ENCODE measurements at places on chromosomes 2 and 18.

GRCh38 chr2:45816272-45816671 is 164.8 kb downstream of the PRKCE start:
- no peak for DNase-seq

GRCh38 chr2:230798769-230799399 is 65.9 kb upstream of the ITM2C start:
- DNase-seq = no peak

DNA sequence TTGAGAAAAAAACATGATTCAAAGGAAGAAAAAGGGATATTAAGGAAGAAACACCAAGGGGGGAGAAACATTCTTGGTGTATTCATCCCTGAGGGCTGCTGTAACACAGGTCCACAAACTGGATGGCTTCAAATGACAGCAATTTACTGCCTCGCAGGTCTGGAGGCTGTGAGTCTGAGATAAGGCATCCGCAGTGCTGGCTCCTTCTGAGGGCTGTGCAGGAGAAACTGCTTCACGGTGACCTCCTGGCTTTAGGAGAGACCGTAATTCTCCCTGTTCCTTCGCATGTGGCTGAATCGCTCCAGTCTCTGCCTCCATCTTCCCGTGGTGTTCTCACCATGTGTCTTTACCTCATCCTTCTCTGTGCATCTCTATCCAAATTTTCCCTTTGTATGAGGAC is 490.7 kb downstream of the EIPR1 start:
- DNase-seq = no peak

GRCh38 chr2:101330253-101330933 is 21.9 kb upstream of the RNF149 start:
- DNase-seq = no peak

GRCh38 chr2:218986148-218986761 is 1.3 kb upstream of the FEV start:
- DNase-seq = no peak

DNA sequence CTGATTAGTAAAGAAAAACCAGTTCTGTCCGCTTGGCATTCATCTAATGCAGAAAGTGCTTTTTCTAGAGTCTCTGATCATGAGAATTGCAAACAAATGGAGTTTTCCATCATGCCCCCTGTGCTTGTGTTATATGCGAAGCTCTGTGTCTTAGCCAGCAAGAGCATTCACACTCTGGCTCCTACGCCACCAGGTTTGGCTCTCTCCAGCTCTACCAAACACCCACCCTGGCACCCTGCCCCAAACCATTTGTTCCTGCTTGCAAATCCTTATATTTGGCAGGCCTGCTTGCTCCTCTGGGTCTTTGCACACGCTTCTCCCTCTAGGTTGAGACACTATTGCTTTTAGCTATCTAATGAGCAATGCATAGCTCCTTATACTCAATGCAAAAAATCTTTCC is 204.1 kb upstream of the CYRIA start:
- DNase-seq = peak; percentile 69

- DNase-seq = no peak
These were observed 186.1 kb upstream of the RAB12 start for GRCh38 chr18:8423051-8423557.

- DNase-seq = no peak
These were observed 81.1 kb downstream of the RAPH1 start for GRCh38 chr2:203453858-203454451.

DNA sequence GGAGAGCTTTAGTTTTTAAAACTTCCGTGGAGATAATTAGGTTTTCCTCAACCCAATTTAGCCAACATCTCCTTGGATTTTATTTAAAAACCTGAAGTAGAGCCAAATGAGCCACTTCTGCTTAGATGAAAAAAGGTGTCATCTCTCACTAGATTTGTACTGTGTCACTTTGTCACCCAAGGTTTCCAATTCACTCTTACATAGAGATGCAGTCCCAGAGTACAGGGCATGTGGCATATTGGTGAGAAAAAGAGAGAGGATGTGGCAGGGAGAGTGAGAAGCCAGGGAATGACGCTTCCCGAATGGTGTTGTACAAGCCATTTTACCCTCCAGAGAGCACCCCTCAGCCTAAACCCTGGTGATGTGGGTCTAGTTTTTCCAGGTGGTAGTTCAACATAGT is 44.4 kb upstream of the CTLA4 start:
- DNase-seq = no peak

DNA sequence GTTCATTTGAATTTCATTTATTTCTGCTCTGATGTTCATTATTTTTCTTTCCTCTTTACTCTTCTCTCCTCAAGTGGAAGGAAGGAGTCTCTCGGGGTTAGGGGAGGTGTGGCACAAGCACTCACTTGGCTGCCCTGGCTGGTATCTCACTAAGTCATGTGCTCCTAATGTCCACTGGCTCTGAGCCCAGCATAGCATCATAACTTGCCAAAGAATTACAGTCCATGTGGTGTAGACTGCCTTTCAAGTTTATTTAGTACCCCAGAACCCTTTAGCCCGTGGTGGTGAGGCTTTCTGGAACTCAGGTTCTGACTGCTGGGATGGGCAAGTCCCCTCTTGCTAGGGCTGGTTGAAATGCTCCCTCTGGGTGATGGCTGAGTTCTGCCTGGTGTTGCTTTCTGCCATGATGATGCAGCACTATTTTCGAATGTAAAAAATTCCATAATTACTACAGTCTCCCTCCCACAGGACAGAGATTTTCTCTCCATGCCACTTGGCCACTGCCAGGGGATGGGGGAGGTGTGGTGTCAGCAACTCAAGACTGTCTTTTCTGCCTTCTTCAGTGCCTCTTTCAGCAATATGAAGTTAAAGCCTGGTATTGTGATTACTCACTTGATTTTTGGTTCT is 22.2 kb downstream of the SPAG16 start:
- no peak for DNase-seq

GRCh38 chr2:22283436-22283835 is 1101.5 kb upstream of the KLHL29 start:
- DNase-seq = no peak

DNA sequence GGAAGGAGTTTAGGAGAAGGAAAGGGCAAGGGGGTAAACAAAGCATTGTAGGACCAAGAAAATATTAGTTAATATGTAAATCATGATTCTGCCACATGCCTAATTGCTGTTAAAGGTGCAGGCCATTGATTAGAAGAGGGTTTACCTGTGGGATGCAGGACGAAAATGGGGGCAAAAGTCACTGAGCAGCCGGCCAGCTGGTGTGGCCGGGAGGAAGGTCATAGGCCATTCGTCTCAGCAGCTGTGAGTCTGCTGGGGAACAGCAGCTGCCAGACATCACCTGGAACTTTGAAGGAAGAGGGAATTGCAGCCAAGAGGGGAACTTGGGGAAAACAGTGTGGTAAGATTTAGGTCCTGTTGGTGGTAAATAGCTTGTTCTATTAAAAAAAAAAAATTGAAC is 184.4 kb downstream of the DYSF start:
- no peak for DNase-seq

DNA sequence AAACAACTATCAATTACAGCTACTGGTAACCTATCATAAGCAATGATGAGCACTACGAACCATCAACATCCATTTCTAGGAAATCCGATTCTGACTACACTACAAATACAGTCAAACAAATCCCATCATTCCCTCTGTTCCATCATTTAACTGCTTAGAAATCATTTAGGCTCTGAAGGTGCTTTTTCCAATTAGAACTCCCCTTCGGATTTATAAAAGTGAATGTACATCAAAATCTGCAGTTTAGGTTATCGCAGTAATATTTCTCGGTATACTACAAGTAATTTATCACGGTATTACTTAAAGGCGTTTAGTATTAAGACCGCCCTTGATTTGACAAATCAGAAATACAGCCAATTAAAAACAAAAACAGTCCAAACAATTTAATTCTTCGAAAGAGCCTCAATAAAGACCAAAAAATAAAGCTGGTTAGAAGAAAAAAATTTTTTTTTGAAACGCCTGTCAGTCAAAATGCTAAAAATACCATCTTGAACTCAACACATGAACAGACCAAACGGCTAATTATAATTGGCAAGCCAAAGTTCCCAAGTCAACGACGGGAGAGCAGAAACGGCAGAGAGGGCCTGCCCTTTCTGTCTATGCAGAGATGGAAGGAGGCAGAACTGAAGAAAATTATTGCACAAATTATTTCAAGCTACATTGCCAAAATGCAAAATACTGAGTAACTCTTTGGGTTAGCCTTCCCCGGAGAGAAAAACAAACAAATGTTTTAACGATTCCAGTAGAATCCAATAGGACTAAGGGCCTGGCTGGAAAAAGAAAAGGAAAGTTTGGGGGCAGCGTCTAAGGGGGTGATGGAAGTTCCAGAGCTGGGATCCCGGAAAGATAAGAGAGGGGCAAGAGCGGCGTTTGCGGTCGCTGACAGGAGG is 1.2 kb downstream of the VPS54 start:
- DNase-seq = no peak

GRCh38 chr18:28729321-28729720 is 552.4 kb upstream of the CDH2 start:
- no peak for DNase-seq

- no peak for DNase-seq
These were observed 1.1 kb downstream of the CCDC93 start for GRCh38 chr2:118012778-118013177.

DNA sequence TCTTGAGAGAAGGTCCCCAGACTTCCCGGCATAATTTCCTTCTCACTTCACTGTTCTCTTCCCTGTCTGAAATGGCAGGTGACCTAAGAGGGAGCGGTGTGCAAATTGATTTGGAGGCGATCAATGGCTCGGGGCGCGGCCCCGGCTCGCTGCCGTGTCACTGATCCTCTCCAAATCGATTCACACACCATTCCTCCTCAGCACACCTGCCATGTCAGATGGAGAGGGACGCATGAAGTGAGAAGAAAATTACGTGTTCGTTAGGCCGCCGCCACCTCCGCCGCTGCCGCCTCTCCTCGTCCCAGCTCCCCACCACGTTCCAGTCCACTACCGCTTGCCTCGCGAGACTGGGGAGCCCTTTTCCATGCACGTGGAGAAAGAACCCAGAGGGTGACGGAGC is 31.8 kb upstream of the BCL11A start:
- no peak for DNase-seq

GRCh38 chr2:20033322-20033721 is 18.1 kb downstream of the LAPTM4A start:
- no peak for DNase-seq

DNA sequence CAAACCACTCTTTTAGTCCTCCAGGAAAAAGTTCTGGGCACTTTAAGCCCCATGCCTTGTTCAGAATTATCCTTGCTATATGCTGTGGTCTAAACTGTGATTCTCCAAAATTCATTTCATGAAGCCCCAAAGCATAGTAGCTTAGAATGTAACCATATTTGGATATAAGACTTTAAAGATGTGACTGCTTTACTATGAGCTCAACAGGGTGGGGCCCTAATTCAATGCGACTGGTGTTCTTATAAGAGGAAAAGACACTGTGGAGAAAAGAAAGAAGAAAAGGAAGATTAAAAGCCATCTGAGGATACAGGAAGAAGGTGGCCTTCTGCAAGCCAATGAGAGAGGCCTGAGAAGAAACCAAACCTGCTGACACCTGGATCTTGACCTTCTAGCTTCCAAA is 174.8 kb downstream of the GALNT13 start:
- DNase-seq = no peak

GRCh38 chr2:58594175-58594574 is 353.1 kb upstream of the FANCL start:
- no peak for DNase-seq

DNA sequence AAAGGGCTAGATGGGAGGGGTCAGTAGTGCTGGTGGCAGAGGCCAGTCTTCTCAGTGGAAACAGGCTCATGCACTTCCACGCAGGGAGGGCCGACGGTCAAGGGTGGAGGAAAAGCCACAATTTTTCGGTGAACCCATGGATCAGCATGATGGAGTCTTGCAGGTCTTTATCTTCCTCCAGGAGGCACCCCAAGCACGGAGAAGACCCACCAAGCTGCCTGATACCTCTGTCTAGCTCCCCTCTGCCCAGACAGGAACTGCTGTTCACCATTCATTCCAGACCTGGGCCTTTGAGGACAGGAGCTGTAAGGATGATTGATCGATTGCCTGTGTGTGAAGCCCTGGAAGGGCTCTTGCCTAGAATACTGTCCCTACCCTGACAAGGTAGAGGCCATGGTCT is 2.8 kb upstream of the LRRFIP1 start:
- DNase-seq = no peak

GRCh38 chr2:113181258-113182051 is 7.7 kb downstream of the PSD4 start:
- no peak for DNase-seq

DNA sequence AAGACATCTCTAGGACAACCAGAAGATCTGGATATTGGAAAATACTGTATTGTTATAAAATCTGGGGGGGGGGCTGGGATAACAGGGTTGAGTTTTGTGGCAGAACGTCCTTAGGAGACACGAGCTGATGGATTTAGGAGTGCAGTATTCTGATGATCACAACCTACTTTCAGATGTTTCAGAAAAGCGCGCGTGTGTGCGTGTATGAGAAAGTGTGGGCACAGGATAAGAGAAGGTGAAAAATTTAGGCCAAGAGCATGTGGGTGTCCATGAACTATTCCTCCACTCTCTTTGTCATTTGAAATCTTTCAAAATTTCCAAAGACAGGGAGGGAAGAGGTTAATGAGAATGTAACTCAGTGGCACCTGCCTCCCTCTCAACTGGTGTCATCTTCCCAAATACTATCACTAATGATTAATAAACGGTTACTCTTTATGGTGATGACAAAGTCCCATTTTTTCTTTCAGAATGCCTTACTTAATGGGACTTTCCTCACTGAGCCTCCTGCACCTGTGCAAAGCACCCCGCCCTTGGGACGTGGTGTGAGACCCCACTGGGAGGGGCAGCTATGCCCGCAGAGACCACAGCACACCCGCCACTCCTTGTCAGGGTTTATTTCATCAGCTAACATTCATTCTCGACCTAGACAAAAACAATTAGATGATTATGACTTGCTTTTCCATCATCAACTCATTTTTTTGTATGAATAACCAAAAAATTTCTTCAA is 53.6 kb downstream of the HS6ST1 start:
- DNase-seq = no peak

Measured in cerebellar nuclear complex (tissue), 1 donor.